ENCODE measurements at places on chromosomes 3 and 15. TPM values are rescaled to one million over a fixed set of nuclear protein-coding genes. Genes with fewer than 3 reads are reported as not detected.

- no peak overlapping the region for H3K27ac ChIP-seq
- no peaks in the 10 kb centered on the region for H3K27me3 ChIP-seq
- no peak for DNase-seq
- H3K4me3 ChIP-seq, result no peak overlapping the region
- no peaks in the 10 kb centered on the region for H3K4me1 ChIP-seq
These were observed 116.9 kb downstream of the RORA start for GRCh38 chr15:61112231-61112630.

DNA sequence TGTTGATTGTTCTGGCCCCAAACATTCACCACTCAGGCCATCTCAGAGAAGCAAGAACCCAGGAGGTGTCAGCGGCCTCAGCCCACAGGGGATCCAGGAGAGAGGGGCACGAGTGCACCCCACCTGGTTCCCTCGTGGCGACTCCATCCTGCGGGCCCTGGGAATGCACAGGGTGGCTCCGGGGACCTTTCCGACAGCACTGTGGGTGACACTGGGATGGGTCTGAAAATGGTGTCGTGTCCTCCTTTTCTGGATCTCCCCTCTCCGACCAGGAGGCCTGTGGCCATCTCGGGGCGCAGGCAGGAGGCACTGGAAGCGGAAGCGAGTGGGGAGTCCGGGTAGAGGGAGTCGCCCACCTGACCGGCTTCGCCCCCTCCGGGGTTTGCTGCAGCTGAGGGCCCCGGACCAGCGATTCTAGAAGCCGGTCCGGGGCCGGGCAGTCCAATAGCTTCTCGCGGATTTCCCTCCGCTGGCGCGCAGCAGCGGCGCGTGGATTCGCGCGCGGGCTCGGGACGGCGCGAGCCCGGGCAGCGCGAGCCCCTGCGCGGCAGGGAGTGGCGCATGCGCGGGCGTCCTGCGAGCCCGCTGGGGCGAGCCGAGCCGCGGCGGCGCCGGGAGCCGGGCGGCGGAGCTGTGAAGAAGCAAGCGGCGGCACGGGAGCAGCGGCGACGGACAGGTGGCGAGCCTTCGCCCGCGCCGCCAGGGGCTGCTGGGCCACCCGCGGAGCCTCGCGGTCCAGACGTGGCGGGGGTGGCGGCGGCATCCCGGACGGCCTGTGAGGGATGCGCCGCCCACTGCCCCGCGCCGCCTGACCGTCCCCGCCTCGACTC lies at the start of gene DOCK3:
DOCK3 (plus strand) TSS at position 579 of the 830 bp plus-strand sequence. CDS start 337 bp downstream, outside the sequence.
- no peaks in the 10 kb centered on the region for H3K36me3 ChIP-seq
- peak within 1 kb of the TSS; percentile 24 for H3K27ac ChIP-seq

GRCh38 chr3:51975852-51976549 lies 1.1 kb downstream of the ABHD14A start:
- H3K4me1 ChIP-seq, result peaks cover 8% of the 10 kb centered on the region
- no peak overlapping the region for H3K4me3 ChIP-seq
- H3K36me3 ChIP-seq, result no peaks in the 10 kb centered on the region
- DNase-seq, result no peak

GRCh38 chr15:22960556-22960955 lies 19.6 kb downstream of the CYFIP1 start:
- H3K27me3 ChIP-seq, result no peaks in the 10 kb centered on the region
- DNase-seq, result no peak
- no peak overlapping the region for H3K4me3 ChIP-seq
- no peaks in the 10 kb centered on the region for H3K4me1 ChIP-seq
- no peaks in the 10 kb centered on the region for H3K36me3 ChIP-seq
- H3K27ac ChIP-seq, result no peak overlapping the region

The GOLGA8T gene
- total RNA-seq, result not detected

Measured in PC-9 (cell line).